Calu3 (cell line): ENCODE measurements at places on chromosomes 7 and 10. TPM values are rescaled to one million over a fixed set of nuclear protein-coding genes. Genes with fewer than 3 reads are reported as not detected.

GRCh38 chr10:102010961-102011360 lies 45.0 kb downstream of the ARMH3 start:
- no peak overlapping the region for H3K4me3 ChIP-seq
- H3K27me3 ChIP-seq: no peaks in the 10 kb centered on the region
- H3K27ac ChIP-seq: no peak overlapping the region

- H3K27ac ChIP-seq: no peak overlapping the region
- peaks cover 7% of the 10 kb centered on the region for H3K36me3 ChIP-seq
- H3K4me1 ChIP-seq: no peaks in the 10 kb centered on the region
- DNase-seq: no peak
- H3K4me3 ChIP-seq: no peak overlapping the region
- H3K27me3 ChIP-seq: no peaks in the 10 kb centered on the region
Observed at GRCh38 chr10:129785536-129785981, 178.5 kb downstream of the EBF3 start.

Gene OR9A2
- total RNA-seq: not detected in 2 replicates

Gene HOGA1
- 7.8 and 7.9 TPM in 2 replicates for total RNA-seq

GRCh38 chr10:74371696-74372095 lies 220.7 kb downstream of the ADK start:
- no peaks in the 10 kb centered on the region for H3K4me1 ChIP-seq
- no peaks in the 10 kb centered on the region for H3K36me3 ChIP-seq
- no peak for DNase-seq

GRCh38 chr7:150830937-150831336 lies 21.4 kb upstream of the AOC1 start:
- no peak for DNase-seq
- H3K4me3 ChIP-seq: no peak overlapping the region
- no peak overlapping the region for H3K27ac ChIP-seq
- peaks cover 8% of the 10 kb centered on the region for H3K4me1 ChIP-seq
- no peaks in the 10 kb centered on the region for H3K36me3 ChIP-seq

DNA sequence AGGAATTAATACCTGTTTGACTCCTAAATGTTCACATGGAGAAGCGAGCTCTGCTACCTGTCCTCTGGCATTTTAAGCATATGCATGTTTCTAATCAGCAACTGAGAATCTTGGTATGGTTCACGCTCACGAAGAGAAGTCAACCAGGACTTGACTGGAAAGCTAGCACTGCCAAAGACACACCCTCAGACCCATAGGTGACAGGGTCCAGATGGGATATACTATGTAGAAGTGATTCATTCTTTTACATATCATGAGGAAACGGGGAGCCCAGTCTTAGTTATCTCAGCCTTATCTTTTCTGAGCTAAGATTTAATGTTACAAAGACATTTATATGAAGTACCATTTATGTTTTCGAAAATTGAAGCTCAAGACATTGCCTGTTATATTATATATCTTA lies 313.0 kb downstream of the DOCK4 start:
- no peak overlapping the region for H3K4me3 ChIP-seq
- no peaks in the 10 kb centered on the region for H3K4me1 ChIP-seq
- no peak overlapping the region for H3K27ac ChIP-seq
- no peaks in the 10 kb centered on the region for H3K27me3 ChIP-seq

- no peaks in the 10 kb centered on the region for H3K36me3 ChIP-seq
- no peak overlapping the region for H3K4me3 ChIP-seq
- DNase-seq: no peak
- H3K27ac ChIP-seq: no peak overlapping the region
- no peaks in the 10 kb centered on the region for H3K27me3 ChIP-seq
- H3K4me1 ChIP-seq: no peaks in the 10 kb centered on the region
Observed at GRCh38 chr7:140609646-140610045, 31.0 kb downstream of the DENND2A start.

Gene NKX1-2
- total RNA-seq: not detected in 2 replicates

- no peak overlapping the region for H3K4me3 ChIP-seq
- no peak overlapping the region for H3K27ac ChIP-seq
- H3K27me3 ChIP-seq: peaks cover 18% of the 10 kb centered on the region
- no peak for DNase-seq
Observed at GRCh38 chr7:34096198-34096651, 190.9 kb downstream of the BMPER start.

Gene EBLN1
- not detected in 2 replicates for total RNA-seq

DNA sequence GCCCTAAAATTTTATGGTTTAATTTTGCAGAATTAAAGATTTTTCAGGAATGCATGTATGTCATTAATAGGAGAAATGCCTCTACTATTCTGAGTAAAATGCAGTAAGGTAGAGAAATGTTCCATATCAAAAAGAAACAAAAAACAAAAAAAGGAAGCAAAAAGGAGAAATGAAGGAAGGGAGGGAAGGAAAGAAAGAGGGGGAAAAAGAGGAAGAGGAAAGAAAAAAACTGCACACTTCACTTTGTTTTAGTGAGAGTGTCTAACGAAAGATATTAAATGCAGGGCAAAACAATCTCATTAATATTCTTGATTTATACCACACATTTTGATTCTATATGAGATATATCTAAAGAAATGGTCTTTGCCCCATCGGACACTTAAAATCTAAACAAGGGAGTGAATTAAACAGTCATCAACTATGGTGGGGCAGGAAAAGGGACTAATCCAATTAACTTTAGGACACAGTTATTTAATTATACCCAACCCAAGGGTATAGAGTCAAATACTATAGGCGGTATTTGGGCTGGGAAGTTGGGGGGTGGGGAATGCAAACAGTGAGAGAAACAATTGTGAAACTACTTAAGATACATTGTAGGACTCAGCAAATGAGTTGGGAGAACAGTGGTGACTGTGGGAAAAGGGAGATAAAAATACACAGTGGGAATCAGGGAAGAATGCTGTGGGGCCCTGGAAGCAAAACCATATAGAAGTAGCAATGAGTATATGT lies 27.0 kb downstream of the IMMP2L start:
- H3K27ac ChIP-seq: no peak overlapping the region
- H3K36me3 ChIP-seq: peaks cover 6% of the 10 kb centered on the region
- H3K4me1 ChIP-seq: no peaks in the 10 kb centered on the region
- DNase-seq: no peak

DNA sequence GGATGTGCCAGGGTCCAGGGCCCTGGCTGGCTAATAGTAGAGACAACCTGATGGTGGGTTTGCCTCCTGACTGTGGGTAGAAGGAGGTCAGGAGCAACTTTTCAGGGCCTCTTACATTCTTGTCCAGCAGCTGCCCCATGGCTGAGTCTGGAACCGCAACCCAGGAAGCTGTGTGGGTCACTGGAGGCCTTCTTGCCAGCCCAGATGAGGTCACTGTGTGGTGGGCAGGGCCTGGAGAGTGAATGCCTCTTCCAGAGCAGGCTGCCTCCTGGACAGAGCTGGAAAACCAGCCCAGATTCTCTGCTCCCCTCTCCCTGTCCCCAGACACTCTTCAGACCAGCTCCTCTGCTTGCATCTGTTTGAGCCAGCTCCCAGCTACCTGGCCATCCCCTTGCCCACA lies 43.5 kb upstream of the LEP start:
- no peaks in the 10 kb centered on the region for H3K4me1 ChIP-seq
- H3K4me3 ChIP-seq: no peak overlapping the region
- H3K36me3 ChIP-seq: no peaks in the 10 kb centered on the region
- DNase-seq: no peak

- H3K27ac ChIP-seq: no peak overlapping the region
- peaks cover 25% of the 10 kb centered on the region for H3K27me3 ChIP-seq
- H3K4me1 ChIP-seq: no peaks in the 10 kb centered on the region
- no peak overlapping the region for H3K4me3 ChIP-seq
- H3K36me3 ChIP-seq: no peaks in the 10 kb centered on the region
Observed at GRCh38 chr10:122363722-122364463, 10.6 kb upstream of the PLEKHA1 start.

GRCh38 chr7:31061185-31061584 lies 9.1 kb downstream of the ADCYAP1R1 start:
- H3K27ac ChIP-seq: no peak overlapping the region
- H3K27me3 ChIP-seq: peaks cover 100% of the 10 kb centered on the region
- peak; percentile 43 for DNase-seq
- no peaks in the 10 kb centered on the region for H3K36me3 ChIP-seq
- H3K4me3 ChIP-seq: no peak overlapping the region

- no peaks in the 10 kb centered on the region for H3K36me3 ChIP-seq
- H3K4me3 ChIP-seq: no peak overlapping the region
- H3K4me1 ChIP-seq: no peaks in the 10 kb centered on the region
Observed at GRCh38 chr10:35003906-35004305, 86.2 kb downstream of the CUL2 start.

Gene SFTPA1
- not detected in 2 replicates for total RNA-seq
